ENCODE measurements at places on chromosomes 7 and 10. TPM values are rescaled to one million over a fixed set of nuclear protein-coding genes. Genes with fewer than 3 reads are reported as not detected.

Gene FAM200A
- total RNA-seq: 4.2 TPM

Gene FAM221A
- 13.3 TPM for total RNA-seq

Gene GTPBP4
- total RNA-seq: 21.5 TPM

Gene KEL
- total RNA-seq: not detected

DNA sequence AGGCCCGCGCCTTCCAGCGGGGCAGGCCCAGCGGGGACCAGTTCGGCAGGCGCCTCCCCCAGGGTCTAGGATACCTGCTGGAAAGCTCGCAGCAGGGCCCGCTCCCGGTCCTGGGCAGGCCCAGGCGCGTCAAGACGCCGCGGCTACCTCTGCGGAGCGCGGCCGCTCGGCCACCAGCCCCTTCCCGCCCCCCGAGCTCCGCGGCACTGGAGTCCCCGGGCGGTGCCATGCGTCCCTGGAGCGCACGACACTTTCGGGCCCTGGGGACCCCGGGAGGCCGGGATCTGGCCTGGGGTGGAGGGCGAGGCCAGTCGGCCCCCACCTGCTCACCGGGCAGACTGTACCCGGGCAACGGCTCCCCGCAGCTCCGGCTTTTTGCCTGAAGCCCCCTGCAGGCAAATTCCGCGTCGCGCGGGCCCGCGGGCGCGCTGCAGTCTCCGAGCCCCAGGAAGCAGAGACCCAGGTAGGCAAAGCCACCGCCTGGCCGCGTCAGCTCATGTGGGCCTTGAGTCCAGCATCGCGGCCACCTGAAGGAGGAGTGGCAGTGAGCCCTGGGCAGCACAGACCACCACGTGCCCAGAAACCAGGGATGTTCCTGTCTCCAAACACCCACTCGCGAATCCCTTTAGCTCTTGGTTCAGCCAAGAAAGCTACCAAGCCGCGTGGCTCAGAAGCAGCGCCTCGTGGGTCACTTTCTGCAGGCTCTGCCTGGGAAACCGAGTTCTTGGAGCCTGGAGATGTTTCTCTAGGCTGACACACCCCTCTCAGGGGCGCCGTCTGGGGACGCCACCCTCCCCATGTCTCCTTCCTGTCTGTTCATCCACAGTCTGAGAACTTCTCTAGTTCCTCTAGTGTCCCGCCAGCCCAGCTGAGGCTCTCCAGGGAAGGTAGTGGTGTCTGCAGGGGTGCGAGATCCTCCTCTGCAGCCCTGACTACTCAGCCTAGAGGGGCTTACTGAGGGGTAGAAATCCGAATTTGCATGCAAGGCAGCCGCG is 46.1 kb upstream of the APBB1IP start:
- H3K27ac ChIP-seq: no peak overlapping the region
- DNase-seq: no peak
- no peaks in the 10 kb centered on the region for H3K36me3 ChIP-seq
- H3K4me3 ChIP-seq: no peak overlapping the region

- no peak overlapping the region for H3K27ac ChIP-seq
- no peaks in the 10 kb centered on the region for H3K36me3 ChIP-seq
- no peaks in the 10 kb centered on the region for H3K27me3 ChIP-seq
Measured at GRCh38 chr7:9029681-9030530, 596.5 kb downstream of the NXPH1 start.

DNA sequence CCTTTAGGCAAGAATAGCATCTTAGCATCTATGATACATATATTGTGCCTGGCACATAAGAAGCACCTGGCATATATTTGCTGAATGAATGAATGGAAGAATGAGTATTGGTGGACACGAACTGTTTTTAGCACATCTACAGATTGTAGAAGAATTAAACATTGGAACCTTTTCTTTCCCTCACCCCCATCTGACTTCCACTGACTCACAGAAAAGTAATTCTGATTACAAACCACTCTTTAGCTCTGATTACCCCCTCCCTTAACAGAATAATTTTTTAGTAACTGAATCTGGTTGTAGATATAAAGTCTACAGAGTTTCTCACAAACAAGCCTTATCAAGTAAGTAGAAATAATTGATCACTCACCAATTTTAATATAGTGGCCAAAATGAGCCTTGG is 31.9 kb downstream of the SLC26A4 start:
- no peaks in the 10 kb centered on the region for H3K4me1 ChIP-seq
- H3K36me3 ChIP-seq: no peaks in the 10 kb centered on the region
- no peak overlapping the region for H3K4me3 ChIP-seq
- H3K27ac ChIP-seq: no peak overlapping the region

- H3K36me3 ChIP-seq: no peaks in the 10 kb centered on the region
- H3K27ac ChIP-seq: peak overlapping the region; percentile 93
- no peaks in the 10 kb centered on the region for H3K27me3 ChIP-seq
Measured at GRCh38 chr7:47580175-47580706, 1.7 kb downstream of the TNS3 start.

GRCh38 chr7:129829737-129830631 is 122.8 kb downstream of the UBE2H start:
- H3K4me1 ChIP-seq: peaks cover 25% of the 10 kb centered on the region
- H3K27ac ChIP-seq: peak overlapping the region; percentile 67
- H3K27me3 ChIP-seq: no peaks in the 10 kb centered on the region
- peak; percentile 65 for DNase-seq
- peaks cover 11% of the 10 kb centered on the region for H3K36me3 ChIP-seq
- no peak overlapping the region for H3K4me3 ChIP-seq

- no peaks in the 10 kb centered on the region for H3K4me1 ChIP-seq
- DNase-seq: no peak
- no peaks in the 10 kb centered on the region for H3K27me3 ChIP-seq
- H3K4me3 ChIP-seq: no peak overlapping the region
Measured at GRCh38 chr7:100957832-100958421, 8.6 kb downstream of the MUC3A start.

DNA sequence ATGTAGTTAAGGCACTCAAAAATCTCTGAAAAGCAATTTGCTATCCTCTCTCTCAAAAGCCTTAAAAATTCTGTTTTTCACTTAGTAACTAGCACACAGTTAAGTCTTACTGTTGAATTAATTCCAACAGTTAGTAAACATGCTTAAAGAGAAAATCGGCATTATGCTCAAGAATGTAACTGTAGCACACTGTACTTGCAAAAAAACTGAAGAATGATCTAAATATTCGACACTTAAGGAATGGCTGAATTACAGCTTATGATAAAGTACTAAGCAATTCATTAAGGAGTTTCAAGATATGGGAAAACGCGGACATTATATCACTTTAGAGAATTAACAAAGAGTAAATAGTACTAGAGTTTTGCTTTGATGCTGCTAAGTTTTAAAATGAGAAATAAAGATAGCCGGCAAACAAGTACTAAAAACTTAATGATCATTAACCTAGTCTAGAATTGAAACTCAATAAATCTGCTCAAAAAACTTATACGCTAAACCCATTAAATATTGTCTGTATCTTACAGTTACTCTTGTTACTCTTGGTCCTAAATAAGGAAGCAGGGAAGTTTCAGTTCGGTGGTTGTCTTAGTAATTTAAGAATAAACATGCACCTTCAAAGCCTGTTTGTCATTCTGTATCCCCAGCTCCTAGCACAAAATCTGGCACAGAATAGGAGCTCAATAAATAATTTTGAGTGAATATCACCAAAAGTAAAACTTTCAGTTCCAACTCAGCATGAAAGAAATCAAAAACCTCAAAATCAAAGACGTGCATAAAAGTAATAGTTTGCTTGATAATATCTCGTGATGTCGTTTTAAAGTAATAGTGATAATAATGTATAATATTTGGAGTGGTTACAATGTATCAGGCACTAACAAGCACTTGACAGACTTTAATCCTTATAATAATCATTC is 1.2 kb downstream of the TRDMT1 start:
- peak overlapping the region; percentile 90 for H3K27ac ChIP-seq
- no peak for DNase-seq
- no peaks in the 10 kb centered on the region for H3K27me3 ChIP-seq
- no peaks in the 10 kb centered on the region for H3K36me3 ChIP-seq
- H3K4me3 ChIP-seq: no peak overlapping the region

DNA sequence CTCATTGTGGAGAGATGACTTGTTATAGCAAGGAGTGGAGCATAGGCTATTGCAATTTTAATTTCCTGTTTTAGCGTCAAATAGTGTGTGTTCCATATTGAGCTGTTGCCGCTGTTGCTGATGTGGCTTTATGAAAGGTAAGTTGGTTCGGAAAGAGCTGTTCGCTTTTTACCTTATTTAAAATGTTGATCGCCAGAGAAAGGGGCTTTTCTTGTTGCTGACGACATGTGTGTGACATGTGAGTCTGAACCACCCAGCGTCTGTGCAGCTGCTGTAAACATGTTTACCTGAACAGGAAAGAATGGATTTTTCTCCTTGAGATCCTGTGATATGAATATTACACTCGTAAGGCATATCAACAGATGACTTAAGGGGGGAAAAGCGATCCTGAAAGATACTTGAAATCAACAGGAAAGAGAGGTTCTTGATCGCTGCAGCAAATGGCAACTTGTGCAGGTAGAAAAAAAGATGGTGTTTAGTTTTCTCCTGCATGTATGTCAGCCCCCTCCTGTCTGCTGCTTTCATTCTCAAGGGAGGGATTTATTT is 2.5 kb downstream of the ZEB1 start:
- peak overlapping the region; percentile 94 for H3K27ac ChIP-seq
- peak; percentile 7 for DNase-seq
- H3K4me1 ChIP-seq: peaks cover 39% of the 10 kb centered on the region
- H3K4me3 ChIP-seq: peak overlapping the region; percentile 59

GRCh38 chr10:77038407-77038806 is 599.2 kb downstream of the KCNMA1 start:
- DNase-seq: no peak
- H3K36me3 ChIP-seq: no peaks in the 10 kb centered on the region

DNA sequence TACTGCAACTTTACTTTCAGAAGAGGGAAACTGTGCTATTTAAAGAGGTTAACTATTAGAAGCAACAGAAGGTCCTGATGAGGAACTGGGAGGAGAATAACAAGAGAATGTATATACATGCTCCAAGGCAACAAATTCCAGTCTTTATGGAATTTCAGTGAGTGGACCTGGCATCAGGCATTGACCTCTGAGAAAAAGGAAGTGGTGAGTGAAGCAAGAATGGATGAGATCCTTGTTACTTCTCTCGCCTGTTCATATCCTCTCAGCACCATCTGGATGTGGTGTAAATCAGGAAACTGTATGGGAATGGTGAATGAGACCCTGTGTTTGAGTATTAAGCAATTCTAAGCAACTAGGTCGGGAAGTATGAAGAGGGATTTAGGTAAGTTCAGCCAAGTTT is 30.3 kb upstream of the KBTBD2 start:
- H3K4me1 ChIP-seq: no peaks in the 10 kb centered on the region
- no peak overlapping the region for H3K27ac ChIP-seq
- no peak for DNase-seq
- H3K4me3 ChIP-seq: no peak overlapping the region
- no peaks in the 10 kb centered on the region for H3K36me3 ChIP-seq

- no peaks in the 10 kb centered on the region for H3K36me3 ChIP-seq
- peak overlapping the region; percentile 84 for H3K27ac ChIP-seq
- H3K27me3 ChIP-seq: no peaks in the 10 kb centered on the region
- H3K4me3 ChIP-seq: no peak overlapping the region
Measured at GRCh38 chr7:603152-603951, 83.7 kb upstream of the PDGFA start.
